ENCODE measurements at places on chromosomes 3 and 15.

DNA sequence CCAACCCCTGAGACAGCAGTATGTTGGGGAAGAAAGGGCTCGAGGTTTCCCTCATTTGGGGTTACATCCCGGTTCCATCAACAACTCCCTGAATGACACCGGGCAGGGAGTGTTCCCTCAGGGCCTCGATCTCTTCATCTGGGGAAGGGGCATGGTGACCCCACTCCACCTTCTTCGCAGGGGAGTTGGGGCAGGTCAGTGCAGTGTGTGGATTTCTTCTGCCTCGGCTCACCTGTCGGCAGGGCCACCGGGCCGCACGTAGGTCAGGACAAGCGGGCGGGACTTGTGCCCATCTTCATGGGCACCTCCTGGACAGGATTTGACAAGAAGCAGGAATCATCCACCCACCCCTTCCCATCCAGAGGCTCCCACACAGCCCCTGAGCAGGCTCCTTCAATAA is 17.4 kb downstream of the GRIP2 start:
- DNase-seq, result no peak

GRCh38 chr15:55586808-55587207 is 1.3 kb downstream of the PYGO1 start:
- DNase-seq, result no peak

- DNase-seq, result no peak
Observed at GRCh38 chr3:21839592-21839991, 88.6 kb upstream of the ZNF385D start.

DNA sequence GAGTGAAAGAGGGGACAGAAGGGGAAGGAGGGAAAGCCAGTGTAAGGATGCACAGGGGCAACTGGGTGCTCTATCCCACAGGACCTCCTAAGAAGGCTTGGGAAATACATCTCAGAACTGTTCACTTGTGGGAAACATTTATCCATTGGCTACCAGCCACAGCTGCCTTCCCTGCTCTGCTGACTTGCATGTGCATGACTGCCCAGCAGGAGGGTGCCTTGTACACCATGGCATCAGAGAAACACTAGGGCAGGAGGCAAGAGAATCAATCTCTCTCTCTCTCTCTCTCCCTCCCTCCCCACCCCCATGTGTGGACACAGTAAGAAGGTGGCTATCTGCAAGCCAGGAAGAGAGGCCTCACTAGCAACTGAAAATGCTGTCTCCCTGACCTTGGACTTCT is 62.9 kb upstream of the ZBTB38 start:
- DNase-seq, result no peak

DNA sequence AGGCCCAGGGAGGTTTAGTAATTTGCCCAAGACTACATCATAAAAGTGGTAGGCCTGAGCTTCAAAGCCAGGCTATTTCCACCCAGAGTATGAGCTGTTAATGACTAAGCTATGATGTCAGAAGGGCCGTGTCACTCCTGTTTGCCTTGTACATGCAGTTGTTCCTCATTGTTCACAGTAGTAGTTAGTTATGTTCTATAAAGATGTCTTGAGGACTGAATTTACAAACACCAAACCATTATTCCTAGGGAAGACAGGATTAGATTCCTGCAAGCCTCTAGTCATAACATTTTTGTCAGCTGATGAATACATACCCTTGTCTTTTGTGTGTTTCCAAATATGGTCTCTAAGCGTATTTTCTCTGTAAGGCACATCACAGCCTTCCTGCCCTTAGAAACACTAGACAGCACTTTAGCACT is 20.9 kb upstream of the LARS2 start:
- no peak for DNase-seq

Data from D341Med (cell line).